Inflammatory macrophage treated with lipopolysaccharide for 1 hour (primary cell): ENCODE measurements at places on chromosomes 7 and 10.
A peak's percentile ranks its signal among the peaks of the same experiment; 100 is the strongest.

DNA sequence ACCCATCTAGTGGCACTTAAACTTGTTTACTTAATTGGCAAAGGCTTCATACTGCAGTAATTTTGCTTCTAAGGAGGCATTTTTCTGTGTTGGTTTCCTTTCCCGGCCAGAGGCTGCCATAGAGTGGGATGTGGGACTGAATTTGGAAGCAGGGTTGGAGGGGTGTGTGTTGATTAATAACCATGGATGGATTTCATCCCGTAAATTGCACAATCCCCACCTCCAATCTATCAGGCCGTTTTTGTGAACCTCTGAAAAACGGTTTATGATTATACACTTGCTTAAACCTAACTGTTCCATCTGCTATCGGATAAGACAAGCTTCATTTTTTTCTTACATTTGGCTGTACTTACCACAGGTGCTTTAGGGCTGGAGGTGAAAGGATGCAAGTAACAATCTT lies 1.3 kb downstream of the TMEM60 start:
- no peak for DNase-seq

DNA sequence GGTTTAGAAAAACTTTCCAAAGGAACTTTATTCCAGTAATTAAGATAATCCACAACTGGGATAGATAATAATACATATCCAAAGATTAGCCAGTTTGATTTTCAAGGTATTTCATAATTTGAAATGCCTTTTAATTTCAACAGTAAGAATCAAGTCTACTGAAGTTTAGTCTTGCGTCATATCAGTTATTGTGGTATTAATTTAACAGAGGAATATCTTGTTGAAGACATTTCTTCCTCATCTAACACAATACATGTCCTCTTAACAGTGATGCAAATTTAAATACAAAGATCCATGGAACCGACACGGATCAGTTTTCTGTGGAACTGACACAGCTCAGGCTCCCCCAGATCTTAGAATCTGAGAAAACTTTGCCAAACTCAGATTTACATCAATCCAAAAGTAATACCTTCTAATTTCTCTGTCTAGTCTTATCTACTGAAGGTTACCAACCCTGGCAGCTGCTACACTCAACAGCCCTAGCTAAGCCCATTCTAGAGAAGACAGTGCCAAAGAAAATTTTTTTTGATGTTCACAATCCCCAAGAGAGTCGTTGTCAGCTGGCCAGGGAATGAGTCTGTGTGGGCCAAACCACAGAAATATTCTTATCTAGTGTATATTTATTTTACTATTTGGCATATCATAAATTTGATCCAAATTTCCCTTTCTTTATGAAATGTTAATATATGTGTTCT lies 365.2 kb upstream of the MEOX2 start:
- DNase-seq, result no peak

DNA sequence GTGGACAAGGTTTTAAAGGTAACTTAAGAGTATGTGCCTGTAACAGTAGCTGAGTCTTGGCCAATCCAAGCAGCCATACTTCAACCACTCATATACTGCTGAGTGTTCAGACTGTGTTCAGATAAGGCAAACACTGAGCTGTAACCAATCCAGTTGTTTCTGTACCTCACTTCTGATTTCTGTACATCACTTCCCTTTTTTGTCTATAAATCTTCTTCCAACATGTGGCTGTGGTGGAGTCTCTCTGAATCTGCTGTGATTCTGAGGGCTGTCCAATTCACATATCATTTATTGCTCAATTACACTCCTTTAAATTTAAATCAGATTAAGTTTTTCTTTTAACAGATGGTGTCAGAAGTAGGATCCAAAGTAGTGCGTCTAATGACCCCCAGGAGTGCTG lies 149.5 kb upstream of the PHF14 start:
- DNase-seq, result no peak

DNA sequence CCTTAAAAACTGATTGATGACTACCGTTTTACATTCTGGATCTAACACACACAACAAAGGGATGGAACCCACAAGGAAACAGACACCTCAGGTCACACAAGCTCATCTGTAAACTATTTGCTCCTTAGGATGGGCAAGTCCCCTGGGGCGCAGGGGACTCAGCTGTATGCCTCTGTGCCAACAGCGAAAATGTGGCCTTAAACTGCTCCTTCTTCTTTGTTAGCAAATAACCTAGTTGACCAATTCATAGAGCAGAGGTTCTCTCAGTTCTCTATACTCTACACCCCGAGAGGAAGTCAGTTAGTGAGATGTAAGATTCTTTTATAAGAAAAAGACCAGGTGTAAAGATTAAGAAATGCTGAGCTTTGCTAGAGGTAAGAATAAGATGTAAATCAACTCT lies 181.9 kb upstream of the PRSS58 start:
- DNase-seq, result peak; percentile 20

GRCh38 chr10:62001898-62002297 lies 100.4 kb downstream of the ARID5B start:
- DNase-seq, result no peak

DNA sequence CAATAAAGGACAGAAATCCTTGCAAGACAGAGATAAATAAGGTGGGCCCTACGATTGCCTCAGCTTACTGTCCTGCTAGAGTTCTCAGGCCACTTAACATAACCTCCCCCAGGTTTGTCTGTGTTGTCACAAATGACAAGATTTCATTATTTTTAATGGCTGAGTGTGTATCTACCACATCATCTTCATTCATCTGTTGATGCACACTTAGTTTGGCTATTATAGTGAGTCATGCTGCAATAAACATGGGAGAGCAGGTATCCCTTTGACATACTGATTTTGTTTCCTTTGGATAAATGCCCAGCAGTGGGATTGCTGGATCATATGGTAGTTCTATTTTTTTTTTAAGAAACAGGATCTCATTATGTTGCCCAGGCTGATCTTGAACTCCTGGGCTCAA lies 60.6 kb downstream of the PRTFDC1 start:
- no peak for DNase-seq

- DNase-seq, result peak; percentile 71
Measured at GRCh38 chr7:157337316-157338149, 729 bp downstream of the DNAJB6 start.

- DNase-seq, result peak; percentile 94
Measured at GRCh38 chr10:50395271-50395670, 144.0 kb upstream of the ASAH2 start.

GRCh38 chr10:17430647-17431355 lies 23.6 kb downstream of the ST8SIA6 start:
- peak; percentile 70 for DNase-seq

- peak; percentile 80 for DNase-seq
Measured at GRCh38 chr10:72162978-72163377, 52.8 kb upstream of the ANAPC16 start.

GRCh38 chr10:67606572-67606971 lies 89.4 kb downstream of the CTNNA3 start:
- DNase-seq, result no peak

DNA sequence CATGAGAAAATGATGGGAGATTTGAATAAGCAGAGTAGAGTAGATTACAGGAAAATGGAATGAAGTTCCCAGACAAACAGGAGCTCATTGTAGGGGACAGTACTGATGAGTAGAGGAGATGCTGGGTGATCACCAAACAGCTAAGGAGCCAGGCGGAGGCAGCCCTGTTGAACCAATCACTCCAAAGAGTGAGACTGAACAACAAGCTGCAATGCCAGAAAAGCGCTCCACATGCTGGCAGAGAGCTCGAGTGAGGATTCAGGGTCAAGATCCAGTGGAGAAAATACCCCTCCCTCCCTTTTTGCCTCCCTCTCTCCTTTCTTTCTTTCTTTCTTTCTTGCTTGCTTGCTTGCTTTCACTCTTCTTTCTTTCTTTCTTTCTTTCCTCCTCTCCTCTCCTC lies 133.3 kb downstream of the PFKFB3 start:
- no peak for DNase-seq
